ENCODE measurements at places on chromosomes 4 and X.

GRCh38 chrX:37646254-37646653, 39.3 kb upstream of the XK start:
- DNase-seq: no peak

- DNase-seq: no peak
Observed at GRCh38 chr4:84917086-84917821, 49.2 kb downstream of the WDFY3 start.

- no peak for DNase-seq
Observed at GRCh38 chr4:30601070-30601865, 118.9 kb upstream of the PCDH7 start.

- DNase-seq: no peak
Observed at GRCh38 chr4:168028970-168029597, 63.3 kb upstream of the ANXA10 start.

DNA sequence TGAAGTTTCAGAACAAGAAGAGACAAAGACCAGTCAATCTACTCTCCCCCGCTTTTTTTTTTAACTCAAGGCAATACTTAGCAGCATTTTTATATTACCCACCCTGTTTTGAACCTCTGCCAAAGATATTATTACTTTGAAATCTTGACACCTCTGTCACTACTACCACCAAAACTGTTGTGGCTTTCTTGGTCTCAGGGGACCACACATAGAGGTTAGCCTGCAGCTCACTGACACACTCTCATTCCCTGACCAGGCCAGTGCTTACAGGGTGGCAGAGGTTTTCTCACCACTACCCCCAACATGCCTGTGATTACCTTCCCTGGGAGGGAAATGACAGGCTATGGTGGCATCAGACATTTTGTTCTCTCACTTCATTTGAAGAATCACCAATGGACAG, 137.4 kb upstream of the STIM2 start:
- peak; percentile 43 for DNase-seq

DNA sequence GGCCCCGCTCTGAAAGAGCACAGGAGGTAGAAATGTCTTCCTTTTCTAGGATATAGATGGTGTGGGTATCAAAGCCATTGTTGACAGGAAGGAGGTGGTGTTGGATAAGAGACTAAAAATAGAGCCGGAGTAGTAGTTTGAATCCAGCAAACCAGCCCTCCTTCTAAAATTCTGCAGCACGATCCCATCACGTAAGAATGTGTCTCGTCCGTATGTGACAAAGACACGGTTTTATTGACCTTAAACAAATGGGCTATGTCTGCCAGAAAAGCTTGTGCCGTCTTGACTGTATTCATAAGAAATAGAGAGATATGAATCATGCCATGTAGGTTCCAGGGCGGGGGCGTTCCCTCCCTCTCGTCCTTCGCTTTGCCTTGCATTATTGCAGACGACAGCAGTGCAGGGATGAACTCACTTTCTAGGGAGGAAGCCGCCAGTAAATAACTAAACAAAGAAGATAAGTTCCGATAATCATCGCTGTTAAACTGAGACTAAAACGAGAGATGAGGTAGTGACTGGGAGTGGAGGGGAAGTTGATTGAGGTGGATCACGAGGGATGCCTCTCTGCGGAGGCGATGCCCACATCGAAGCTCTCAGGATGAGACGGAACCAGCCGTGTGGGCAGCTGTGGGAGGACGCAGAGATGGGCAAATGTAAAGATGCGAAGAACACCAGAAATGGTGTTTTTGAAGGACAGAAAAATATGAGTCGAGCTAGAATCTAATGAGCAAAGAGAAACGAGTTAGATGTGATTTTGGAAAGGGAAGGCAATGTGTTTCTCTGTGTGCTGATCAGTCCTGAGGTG, 3.4 kb downstream of the TENM3 start:
- no peak for DNase-seq

- no peak for DNase-seq
Observed at GRCh38 chrX:16589826-16590225, 60.1 kb upstream of the S100G start.

DNA sequence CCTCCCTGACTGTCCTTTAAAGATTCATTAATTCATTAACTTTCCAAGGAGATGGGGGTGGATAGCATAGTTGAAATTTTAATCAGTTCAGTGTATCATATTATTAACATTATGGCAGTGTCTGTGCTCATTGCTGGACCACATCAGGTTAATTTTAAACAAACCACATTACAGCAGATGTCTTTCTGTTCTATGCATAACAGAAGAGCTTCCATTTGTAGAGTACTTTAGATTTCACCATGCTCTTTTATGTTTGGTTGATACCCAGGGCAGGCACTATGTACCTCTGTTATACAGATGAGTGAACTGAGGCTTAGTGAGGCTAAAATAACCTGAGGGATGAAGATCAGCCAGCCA, 41.1 kb downstream of the AFF2 start:
- DNase-seq: peak; percentile 58

DNA sequence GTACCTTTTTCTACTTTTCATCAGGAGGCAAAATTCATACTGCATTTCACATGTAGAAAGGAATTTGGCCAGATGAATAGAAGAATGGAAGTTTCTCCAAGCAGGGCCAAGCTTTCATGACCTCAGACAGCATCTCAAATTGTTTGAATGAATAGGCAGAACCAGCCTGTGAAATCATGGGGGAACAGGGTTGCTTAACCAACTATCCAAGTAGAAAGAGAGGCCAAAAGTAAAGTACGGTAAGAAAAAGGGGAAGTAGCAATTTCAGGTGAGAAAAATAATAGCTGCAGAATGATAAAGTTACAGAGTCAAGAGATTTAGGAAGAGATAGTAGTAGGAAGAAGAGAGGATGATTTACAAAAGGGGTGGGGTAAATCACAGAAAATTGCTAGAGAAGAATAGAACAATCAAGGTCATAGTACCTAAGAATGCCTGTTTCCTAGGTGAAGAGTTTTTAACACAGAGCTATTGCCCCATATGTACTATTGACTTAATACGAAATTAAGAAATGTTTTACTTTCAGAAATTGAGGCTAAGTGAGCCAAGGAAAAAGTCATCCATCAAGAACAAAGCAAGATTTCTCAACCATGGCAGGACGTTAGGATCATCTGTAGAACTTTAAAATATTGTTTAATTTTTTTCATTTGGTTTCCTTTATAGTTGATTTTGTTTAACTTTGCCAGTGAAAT, 177.1 kb upstream of the TET2 start:
- no peak for DNase-seq

- DNase-seq: no peak
Observed at GRCh38 chr4:38152721-38153386, 192.7 kb downstream of the PTTG2 start.

DNA sequence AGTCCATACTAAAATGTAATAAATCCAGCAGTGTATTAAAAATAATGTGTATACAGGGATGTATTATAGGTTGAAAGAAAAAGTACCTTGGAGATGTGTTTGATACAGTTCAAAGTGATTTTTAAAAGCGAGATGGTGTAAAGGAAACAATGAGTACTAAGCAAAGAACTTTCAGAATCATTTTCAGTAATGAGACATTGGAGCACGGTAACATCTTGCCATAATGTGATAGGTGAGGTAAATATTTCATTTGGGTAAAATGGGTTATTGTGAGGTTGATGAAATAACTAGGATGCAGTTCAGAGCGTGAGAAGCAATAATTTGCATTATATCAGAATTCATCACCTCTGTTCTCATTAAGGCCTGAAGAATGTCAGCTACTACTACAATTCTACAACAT, 25.9 kb downstream of the EIF2S3 start:
- no peak for DNase-seq

GRCh38 chr4:79827283-79827682, 245.7 kb downstream of the ANTXR2 start:
- no peak for DNase-seq

DNA sequence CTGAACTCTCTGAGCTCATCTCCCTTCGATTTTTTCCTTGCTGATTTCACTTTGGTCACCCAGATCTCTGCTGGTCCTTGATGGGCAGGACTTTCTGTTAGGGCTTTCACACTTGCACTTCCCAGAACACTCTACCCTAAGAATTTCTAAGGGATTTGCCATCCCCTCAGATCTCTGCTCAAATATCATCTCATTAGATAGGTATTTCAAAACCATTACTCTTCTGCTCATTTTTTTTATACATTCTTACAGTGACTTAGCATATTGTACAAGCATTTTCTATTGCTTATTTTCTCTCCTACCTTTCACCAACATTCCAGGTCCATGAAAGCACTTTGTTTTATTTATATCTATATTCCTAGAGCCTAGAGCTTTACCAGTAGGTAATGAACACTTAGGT, 913.3 kb downstream of the PDHA2 start:
- no peak for DNase-seq

GRCh38 chr4:168524006-168524405, 27.2 kb downstream of the PALLD start:
- no peak for DNase-seq

DNA sequence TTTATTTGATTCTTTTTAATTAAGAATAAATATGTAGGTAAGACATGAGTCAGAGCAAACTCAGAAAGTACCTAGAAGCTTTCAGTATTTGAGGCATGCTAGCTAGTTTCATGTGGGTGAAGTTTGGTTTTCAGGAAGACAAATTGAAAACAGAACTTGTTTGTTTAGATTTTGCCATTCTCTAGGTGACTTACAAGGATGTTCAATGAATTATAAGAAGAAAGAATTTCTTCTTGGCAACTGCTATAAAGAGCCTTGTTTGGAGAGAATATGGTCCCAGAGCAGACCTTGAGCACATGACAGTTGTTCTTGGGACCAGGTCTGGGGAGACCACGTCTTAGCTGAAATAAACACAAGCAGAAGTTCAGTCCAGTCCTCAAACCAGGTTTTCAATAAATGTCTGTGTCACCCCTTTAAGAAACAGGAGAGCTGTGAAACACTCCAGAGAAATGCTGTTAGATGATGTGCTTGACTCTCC, 38.0 kb upstream of the IL21 start:
- no peak for DNase-seq

DNA sequence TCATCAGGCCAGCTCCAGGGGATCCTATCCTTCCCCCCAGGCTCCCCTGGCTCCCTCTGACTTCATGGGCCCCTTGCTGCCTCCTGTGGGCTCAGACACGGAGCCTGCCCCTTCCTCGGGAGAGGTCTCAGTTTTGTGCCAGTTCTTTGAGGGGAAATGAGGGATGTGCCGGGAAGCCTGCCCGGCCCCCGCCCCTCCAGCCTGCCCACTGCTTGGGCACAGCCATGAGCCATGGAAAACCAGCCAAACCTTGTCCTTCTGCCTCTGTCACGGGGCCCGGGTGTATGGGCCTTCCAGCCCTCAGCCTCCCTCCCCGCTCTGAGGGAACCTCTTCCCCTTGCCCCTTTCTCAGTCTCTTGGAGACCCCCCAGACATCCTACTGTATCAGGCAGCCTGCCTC, 6.8 kb downstream of the BGN start:
- no peak for DNase-seq

GRCh38 chrX:21800344-21800770, 39.1 kb upstream of the MBTPS2 start:
- no peak for DNase-seq

- no peak for DNase-seq
Observed at GRCh38 chrX:28609917-28610613, 22.8 kb downstream of the IL1RAPL1 start.

DNA sequence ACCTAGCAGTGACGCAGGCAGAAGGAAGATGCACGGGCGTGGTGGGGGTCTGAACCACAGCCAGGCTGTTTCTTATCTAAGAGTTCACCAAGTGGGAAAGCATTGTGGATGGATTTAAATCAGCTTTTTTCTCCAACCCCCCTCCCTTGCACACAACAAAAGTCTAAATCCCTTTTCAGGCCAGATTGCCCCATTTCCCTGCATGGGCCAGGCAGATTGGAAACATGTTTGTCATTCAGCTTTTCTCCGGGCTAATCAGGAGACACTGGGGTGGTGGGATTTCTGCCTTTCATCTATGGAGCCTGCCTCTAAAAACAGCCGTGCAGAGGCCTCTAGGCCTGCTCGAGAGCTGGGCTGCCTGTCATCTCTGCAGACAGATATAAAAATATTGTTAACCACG, 166.3 kb upstream of the LEF1 start:
- DNase-seq: no peak

DNA sequence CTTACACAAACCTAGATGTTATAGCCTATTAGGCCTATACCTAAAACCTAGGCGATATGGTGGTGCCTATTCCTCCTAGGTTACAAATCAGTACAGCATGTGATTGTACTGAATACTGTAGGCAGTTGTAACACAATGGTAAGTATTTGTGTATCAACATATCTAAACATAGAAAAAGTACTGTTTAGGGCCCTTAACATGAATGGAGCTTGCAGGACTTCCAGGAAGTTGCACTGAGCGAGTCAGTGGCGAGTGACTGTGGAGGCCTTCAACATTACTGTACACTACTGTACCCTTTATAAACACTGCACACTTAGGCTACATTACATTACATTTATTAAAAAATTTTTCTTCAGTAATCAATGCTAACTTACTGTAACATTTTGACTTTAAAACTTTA, 37.8 kb downstream of the WWC2 start:
- DNase-seq: no peak

DNA sequence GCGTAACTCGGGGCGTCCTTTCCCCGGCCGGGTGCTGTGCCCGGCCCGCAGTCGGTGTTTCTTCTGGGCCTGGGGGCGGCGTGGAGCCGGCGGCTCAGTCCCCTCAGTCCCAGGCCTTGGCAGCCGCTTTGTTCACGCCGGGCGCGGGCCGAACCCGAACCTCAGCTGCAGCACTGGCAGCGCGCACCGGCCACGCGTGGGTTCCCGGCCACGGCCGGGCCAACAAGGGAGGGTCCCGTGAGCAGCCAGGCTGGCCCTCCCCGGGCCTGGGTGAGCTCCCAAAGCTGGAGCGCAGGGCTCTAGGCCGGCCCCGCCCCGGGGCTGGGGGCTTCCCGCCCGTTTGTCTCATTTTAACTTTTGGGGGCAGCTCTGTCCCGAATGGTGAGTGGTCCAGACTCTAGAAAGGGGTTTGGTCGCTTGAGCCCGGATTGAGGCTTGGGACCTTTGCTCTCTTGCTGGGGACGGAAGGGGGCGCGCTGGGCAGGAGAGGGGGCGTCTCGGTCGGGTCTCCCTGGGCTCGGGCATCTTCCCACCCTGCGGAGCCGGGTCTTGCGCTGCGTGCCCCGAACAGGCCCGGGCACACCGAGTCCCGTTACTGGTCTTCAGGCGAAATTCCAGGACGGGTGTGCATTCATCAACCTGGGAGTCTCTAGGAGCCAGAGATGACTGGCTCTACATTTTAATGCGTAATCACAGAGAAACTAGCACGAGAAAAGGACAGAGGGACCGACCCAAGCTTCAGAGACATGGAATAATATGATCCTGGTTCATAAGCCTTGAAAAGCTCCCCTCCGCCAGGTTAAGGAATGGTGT, 177.1 kb downstream of the CBR4 start:
- DNase-seq: no peak

DNA sequence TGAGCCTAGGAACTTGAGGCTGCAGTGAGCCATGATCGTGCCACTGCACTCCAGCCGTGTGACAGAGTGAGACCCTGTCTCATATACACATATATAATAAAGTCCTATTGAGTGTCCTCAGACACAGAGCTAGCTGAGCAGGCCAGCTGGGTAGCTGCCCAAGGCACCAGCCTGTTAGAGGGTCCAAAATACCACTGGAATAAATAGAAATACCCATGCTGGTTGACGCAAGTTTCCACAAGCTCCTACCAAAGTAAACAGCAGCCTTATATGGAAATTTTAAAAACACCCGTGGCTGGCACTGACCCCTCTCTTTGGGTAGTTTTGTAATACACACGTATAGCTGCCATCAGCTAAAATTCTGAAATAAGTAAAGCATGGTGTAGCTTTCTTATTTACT, 348.6 kb downstream of the BCOR start:
- DNase-seq: no peak
